ENCODE measurements at places on chromosomes 6 and 20.

GRCh38 chr6:71028236-71028876 lies 71.5 kb upstream of the B3GAT2 start:
- no peak for DNase-seq

- DNase-seq = no peak
Observed at GRCh38 chr6:148164645-148165044, 178.0 kb upstream of the SASH1 start.

GRCh38 chr20:25213566-25214425 lies 18.3 kb downstream of the ENTPD6 start:
- DNase-seq = no peak

- no peak for DNase-seq
Observed at GRCh38 chr6:46509063-46509462, 17.8 kb upstream of the RCAN2 start.

- peak; percentile 3 for DNase-seq
Observed at GRCh38 chr6:95185874-95186273, 391.5 kb upstream of the MANEA start.

DNA sequence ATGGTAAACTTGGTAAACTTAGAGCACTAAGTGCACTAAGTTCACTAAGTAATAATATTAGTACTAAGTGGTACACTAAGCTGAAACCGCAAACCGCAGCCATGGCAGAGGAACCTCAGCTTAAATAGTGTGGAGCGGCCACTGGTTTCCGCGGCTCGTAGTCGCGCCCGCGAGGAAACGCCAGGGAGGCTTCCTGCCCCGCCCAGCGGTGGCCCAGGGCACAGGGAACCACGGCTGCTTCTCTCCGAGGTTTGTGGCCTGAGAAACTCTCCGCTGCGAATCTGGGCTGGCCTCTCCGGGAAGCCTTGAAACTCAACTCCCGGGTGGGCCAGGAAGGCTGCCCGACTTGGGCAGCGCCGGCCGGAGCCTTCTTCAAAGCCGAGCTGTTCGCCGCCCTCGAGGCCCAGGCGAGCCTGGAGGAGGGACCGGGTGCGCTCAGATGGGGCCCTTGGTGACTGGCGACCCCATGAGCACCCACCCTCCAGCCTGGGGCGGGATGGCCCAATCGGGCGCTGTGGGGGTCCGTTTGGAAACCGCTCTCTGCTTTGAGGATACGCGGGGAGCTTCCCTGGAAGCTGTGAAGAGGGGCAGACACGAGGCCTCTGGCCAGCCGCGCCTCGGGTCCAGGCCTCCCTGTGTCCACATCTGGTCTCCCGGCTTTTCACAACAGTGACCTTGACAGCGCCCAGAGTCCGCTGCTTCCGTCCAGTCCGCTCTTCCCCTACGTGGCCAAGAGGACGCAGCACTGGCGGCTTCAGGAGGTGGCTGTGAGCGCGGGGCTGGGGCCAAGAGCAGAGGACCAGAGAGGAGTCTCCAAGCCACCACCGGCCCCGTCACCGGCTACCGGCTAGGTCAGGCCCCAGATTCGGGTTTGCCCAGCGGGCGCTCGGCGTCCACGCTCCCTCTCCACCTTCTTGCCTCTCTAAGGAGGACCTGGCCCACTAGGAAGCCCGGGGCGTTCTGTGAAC lies 25.4 kb upstream of the HLA-E start:
- no peak for DNase-seq

- DNase-seq = no peak
Observed at GRCh38 chr6:142761756-142762155, 183.2 kb downstream of the HIVEP2 start.

GRCh38 chr6:36276581-36277536 lies 7.0 kb downstream of the PNPLA1 start:
- DNase-seq = no peak

GRCh38 chr6:30541515-30542403 lies 14.5 kb downstream of the GNL1 start:
- DNase-seq = peak; percentile 86

GRCh38 chr20:5095454-5095853 lies 24.3 kb downstream of the PCNA start:
- DNase-seq = no peak

DNA sequence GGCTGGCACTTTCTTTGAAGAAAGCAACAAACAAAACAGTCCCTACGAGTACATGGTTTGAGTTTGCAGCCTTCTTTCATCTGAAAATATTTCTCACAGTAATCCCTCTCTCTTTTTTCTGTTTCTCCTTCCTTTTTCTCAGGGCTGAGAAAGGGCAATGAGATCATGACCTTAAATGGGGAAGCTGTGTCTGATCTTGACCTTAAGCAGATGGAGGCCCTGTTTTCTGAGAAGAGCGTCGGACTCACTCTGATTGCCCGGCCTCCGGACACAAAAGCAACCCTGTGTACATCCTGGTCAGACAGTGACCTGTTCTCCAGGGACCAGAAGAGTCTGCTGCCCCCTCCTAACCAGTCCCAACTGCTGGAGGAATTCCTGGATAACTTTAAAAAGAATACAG lies 80.7 kb upstream of the CLDN20 start:
- no peak for DNase-seq

DNA sequence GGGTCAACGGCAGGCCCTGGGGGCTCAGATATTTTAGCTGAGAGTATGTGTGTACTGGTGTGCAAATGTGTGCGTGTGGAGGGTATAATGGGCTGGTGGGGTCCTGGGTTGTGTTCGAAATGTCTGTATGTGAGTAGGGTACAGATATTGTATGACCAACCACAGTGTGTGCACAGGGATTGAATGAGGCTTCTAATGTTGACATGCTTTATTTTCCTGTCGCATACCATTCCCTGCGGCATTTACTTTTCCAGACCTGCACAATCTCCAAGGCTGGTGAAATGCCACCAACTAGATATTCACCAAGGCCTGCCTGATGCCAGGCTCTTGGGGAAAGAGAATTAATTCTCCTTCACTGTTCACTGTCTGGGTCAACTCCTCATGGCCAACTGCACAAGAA lies 441.4 kb upstream of the SULF2 start:
- DNase-seq = peak; percentile 48

- no peak for DNase-seq
Observed at GRCh38 chr20:58393299-58393698, 4.3 kb downstream of the VAPB start.

DNA sequence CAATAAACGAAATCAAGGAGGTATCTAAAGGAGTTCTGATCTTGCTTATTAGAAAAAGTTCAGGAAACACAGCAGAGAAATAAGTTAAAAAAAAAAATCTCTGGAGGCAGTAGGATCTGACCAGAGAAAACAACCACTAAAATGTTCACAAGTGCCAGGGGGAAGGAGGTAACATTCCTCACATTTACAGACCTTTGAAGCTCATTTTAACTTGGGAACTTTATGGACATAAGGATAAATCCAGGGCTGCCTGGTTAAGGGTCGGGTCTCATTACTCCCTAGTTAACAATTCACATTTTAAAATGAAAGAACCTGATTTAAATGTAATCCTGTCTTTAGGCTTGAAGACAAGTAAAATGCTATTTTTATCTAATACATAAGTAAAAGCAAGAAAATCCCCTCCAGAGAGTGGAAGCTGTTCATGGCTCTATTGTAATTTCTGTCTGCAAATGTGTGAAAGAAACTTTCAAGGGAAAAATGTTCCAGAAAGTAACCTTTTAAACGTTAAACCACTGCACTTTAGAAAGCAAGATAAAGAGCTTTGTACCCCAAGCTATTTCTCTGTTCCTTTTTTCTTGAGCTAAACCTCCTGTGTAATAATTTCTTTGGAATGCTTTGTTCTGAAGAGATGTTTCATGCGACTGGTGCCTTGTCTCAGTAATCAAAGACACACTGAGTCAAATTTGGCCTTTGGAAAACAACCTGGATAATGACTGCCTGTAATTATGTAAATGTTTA lies 38.2 kb downstream of the MYLIP start:
- no peak for DNase-seq

DNA sequence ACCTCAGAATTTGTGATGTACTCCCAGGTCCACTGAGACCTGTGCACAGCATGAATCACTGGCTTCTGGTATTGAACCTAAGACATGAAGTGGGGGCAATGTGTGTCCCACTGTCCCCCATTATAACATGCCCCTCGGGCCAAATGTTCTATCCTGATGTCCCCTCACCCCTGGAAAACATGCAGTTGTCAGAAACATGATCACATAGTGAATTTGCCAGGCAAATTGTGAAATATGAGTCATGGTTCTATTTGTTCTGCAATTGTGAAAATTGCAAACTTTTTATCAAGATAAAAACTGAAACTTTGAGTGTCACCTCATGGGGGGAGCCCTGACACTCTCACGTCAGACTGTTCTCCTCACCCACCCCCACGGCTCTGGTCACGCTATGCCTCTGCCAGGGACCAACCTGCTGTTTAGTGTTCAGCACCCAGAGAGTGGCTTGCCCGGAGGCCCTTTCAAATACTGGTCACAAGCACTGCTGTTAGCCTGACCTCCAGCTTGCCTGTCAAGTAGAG lies 305.3 kb downstream of the CLIC5 start:
- peak; percentile 45 for DNase-seq

- DNase-seq = no peak
Observed at GRCh38 chr6:78629836-78630235, 237.5 kb upstream of the IRAK1BP1 start.

DNA sequence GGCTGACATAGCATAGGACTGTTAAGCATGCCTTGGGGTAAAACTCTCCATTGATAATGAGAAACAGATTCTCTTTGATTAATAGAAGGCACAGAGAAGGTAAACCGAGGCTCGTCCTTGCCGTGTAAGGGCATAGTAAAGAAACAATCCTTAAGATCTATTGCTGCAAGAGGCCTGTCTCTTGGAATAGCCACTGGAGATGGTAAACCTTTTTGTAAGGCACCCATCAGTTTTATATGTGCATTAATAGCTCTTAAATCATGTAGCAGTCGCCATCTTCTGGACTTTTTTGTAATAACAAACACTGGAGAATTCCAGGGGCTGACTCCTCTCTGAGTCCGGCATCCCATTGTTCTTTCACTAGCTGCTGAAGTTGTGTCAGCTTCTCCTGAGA lies 8.4 kb upstream of the ABHD12 start:
- DNase-seq = peak; percentile 33

DNA sequence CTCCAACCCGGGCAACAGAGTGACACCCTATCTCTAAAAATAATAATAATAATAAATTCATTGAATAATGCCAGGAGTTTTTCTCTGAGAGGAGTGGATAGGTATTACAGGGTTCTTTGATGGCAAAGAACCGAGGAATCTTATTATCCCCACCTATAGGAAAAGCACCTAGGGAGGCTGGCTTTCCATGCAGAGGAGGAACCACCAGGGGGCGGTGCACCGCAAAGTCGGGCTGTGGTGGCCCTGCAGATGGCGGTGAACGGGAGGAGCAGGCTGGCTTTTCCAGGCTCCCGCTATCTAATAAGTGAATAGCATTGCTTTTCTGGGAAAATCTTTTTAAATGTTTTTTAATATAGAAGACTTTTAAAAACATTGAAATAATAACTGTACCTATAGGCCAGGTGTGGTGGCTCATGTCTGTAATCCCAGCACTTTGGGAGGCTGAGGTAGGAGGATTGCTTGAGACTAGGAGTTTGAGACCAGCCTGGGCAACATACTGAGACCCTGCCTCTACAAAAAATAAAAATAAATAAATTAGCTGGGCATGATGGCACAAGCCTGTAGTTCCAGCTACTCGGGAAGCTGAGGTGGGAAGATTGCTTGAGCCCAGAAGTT lies 864.2 kb downstream of the KIF16B start:
- DNase-seq = peak; percentile 57

- DNase-seq = no peak
Observed at GRCh38 chr6:122845916-122846612, 57.0 kb downstream of the SMPDL3A start.

- no peak for DNase-seq
Observed at GRCh38 chr6:42294759-42295158, 77.1 kb upstream of the MRPS10 start.

- no peak for DNase-seq
Observed at GRCh38 chr6:4212588-4212987, 77.2 kb upstream of the ECI2 start.

GRCh38 chr20:38004416-38004815 lies 28.8 kb downstream of the TTI1 start:
- DNase-seq = peak; percentile 83

- DNase-seq = no peak
Observed at GRCh38 chr20:54090230-54091119, 20.1 kb upstream of the BCAS1 start.

DNA sequence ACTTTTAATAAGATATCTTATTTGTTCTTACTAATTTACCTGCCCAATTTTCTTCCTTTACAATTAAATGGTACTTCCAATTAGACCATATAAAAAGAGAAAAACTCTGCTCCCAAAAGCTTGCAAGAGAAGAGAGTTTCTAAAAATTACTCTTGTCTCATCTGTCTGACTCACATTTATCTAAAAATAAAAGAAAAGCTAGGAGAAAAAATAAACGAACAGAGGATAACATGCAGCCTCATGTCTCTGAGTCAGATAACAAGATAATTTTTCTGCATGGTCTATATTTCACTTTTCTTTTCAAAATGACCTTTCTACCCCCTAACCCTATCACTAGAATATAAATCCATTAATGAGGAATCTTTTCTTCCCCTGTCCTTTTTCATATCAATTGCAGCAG lies 127.2 kb upstream of the TCF21 start:
- DNase-seq = no peak

- DNase-seq = no peak
Observed at GRCh38 chr6:13228264-13229204, 99.8 kb downstream of the TBC1D7 start.

- no peak for DNase-seq
Observed at GRCh38 chr6:37209461-37210205, 39.7 kb downstream of the PIM1 start.

GRCh38 chr6:97097068-97098047 lies 172.8 kb downstream of the KLHL32 start:
- no peak for DNase-seq

DNA sequence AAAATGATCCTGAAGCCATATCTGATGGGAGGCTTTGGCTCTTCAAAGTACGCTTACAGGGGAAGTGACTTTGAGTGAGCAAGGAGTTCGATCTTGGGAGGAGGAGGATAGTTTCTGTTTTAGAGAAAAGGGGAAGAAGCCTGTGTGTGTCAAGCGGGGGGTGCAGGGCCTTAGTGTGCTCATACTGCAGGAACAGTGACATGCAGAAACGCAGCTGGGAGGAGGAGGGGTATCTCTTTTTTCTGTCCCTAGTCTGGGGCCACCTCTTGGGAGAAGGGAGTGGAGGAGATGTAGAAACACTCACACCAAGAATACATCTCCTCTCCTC lies 19.8 kb downstream of the SIRPD start:
- DNase-seq = no peak

DNA sequence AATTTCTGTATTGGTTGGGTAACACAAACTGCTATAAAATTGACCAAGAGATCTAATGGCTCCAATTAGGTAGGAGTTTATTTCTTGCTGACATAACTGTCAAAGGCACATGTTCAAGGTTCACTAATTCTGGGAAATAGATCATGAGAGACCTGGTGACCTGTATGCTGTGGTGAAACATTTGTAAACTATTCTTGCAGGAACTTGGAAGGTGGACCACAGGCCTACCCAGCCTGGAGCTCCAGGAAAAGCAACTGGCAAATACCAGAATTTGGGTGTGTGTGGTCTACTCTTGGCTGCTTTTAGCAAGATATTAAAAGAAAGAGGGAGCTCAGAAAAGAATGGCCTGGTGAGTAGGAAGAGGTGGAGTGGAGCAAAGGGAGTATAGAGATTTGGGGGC lies 184.6 kb downstream of the QKI start:
- DNase-seq = no peak

GRCh38 chr6:159640722-159641482 lies 52.1 kb downstream of the SOD2 start:
- no peak for DNase-seq
